ENCODE measurements at places on chromosomes 5 and 9.

DNA sequence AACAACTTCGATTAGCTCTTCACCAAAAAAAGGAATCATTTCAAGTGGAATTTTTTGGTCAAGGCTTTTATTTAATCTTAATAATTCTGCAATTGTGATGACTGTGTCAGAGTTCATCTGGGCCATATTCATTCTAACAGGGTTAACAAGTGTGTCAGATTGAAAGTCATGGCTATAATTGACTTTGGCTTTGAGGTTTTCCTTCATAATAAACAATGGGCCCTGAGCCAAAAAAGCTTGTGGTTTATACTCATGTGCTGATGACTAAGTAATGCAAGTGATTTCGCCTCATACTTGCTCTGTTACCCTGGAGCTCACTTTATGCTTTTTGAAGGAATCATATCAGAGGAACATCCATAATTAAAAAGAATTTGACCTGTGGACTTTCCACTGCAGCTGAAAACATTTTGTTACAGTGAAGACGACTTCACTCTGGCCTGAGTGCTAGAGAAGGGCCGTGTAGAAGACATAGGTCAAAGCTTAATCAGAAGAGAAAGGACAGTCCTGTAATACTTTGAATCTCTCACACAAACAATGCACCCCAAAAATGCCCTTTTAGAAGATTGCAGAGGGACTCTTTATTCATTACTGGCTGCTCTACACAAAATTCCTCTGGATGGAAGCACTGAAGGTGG, 101.7 kb downstream of the GDNF start:
- no peak for DNase-seq

- no peak for DNase-seq
Observed at GRCh38 chr5:158976035-158976434, 123.7 kb downstream of the EBF1 start.

GRCh38 chr9:121718084-121718483, 66.7 kb downstream of the DAB2IP start:
- DNase-seq, result no peak

GRCh38 chr9:29390859-29391258, 1817.6 kb upstream of the C9orf72 start:
- no peak for DNase-seq

- DNase-seq, result no peak
Observed at GRCh38 chr9:83471241-83471640, 67.0 kb downstream of the FRMD3 start.

- no peak for DNase-seq
Observed at GRCh38 chr5:33008751-33009418, 297.8 kb downstream of the NPR3 start.

- DNase-seq, result no peak
Observed at GRCh38 chr5:23001120-23001519, 148.0 kb upstream of the CDH12 start.

DNA sequence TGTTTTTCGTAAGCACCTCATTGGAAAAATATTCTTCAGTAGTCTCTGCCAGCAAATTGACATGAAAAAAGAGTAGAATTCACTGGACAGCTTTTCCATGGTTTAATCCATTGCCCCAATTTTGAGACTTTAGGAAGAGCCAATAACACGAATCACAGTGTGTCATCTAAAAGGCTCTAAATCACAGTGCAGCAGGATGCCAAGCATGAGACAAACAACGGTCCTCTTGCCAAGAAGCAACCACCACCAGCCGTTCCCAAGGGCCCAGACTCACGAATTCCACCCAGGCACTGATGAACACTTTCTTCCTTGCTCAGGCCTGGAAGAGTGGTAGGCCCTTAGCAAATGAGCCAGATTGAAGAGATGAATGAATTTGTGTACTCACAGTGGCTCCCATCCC, 18.3 kb upstream of the IRX4 start:
- DNase-seq, result no peak

DNA sequence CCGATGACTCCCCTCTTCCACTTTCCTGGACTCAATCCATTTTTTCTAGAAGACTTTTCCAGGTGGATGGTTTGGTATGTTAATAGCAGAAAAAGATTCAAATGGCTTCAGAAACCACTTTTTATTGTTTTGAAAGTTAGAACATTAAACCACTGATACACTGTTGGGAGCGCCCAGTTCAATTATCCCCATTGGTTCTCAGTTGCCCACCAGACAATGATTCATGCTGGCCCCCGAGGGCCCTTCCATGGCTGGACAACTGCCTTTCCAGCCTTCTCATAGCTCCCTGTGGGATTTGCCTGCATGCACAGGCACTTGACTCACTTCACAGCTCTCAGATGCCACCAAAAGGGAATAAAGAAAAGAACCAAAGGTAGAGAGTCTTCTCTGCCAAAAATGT, 21.3 kb upstream of the ANKRD34B start:
- DNase-seq, result no peak

DNA sequence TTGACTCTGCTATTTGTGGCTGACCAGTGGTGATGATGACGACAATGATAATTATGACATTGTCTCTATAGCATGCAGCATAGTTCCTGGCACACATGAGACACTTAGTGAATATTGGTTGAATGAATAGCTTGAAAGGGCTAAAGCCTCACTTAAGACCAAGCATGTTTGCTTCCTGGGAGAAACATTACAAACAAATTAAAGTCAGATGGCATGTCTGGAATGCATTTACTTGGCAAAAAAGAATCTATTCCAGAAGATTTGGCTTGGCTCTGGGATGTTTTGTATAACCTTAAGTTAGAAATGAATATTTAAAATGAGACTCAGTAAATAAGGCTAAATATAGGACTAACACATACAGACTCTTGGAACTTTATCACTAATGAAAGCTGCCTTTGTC, 21.6 kb downstream of the GAS1 start:
- DNase-seq, result no peak

DNA sequence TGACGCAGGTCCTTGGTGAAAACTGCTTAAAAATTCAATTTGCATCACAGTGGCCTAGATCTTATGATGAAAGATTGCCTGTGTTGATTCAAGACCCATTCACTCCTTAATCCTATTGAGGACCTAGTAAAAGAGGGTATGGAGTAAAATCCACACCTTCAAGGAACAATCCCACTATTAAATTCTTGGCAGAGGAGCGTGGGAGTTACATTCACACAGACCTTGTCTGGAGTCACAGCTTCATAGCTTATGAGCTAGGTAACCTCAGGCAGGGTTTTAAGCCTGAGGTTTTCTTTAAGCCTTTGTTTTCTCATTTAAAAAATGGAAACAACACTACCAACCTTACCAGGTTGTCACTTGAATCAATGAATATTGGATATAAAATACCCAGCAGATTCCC, 566.5 kb upstream of the ZNF462 start:
- DNase-seq, result no peak

DNA sequence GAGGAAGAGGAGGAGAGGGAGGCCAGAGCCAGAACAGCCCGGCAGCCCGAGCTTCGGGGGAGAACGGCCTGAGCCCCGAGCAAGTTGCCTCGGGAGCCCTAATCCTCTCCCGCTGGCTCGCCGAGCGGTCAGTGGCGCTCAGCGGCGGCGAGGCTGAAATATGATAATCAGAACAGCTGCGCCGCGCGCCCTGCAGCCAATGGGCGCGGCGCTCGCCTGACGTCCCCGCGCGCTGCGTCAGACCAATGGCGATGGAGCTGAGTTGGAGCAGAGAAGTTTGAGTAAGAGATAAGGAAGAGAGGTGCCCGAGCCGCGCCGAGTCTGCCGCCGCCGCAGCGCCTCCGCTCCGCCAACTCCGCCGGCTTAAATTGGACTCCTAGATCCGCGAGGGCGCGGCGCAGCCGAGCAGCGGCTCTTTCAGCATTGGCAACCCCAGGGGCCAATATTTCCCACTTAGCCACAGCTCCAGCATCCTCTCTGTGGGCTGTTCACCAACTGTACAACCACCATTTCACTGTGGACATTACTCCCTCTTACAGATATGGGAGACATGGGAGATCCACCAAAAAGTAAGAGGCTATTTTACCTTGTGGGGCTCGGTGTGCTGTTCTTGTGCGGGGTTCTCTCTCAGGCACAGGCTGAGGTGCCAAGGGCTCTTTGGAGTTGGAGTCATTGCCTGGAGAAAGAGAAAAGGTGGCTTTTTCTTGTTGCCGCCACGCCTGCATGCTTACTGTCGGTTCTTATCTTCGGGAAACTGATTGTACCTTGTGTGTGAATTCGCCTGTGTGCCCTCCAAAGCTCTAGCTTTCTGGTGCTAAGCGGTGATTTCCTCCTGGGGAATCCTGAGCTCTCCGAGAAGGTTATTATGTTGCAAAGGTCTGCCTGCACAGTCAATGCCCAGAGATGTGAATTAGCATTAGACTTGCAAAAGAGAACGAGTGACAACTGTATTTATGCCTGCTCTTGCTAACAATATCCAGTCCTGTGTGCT, at the start of gene ISL1:
Gene ISL1 (plus strand): TSS at position 318 of the 991 bp plus-strand sequence. CDS start 224 bp downstream, at position 542.
- DNase-seq, result no peak
